Non-pigmented ciliary epithelial cell (primary cell): ENCODE measurements at places on chromosomes 7 and 10.
A peak's percentile ranks its signal among the peaks of the same experiment; 100 is the strongest.

- DNase-seq: no peak
These were observed 148.3 kb upstream of the TCF7L2 start for GRCh38 chr10:112801748-112802147.

GRCh38 chr10:126913316-126913715 lies 8.1 kb downstream of the DOCK1 start:
- DNase-seq: no peak

DNA sequence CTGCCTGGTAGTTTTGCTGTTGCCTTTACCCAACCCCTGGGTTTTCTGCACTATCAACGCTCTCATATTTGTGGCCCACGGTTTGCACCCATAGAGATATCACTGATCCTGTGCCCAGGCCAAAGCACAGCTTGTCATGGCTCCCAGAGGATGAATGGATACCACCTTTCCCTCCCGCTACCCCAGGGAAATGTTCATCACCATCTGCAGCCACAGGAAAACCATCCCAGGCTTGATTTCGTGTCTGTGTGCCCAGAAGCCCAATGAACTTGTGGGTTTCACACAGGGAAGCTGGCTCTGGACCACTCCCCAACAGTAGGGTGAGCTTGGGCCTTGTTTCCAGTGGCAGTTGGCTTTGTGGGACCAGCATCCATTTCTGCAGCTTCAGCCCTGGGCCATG lies 143.1 kb upstream of the GDF10 start:
- DNase-seq: no peak

DNA sequence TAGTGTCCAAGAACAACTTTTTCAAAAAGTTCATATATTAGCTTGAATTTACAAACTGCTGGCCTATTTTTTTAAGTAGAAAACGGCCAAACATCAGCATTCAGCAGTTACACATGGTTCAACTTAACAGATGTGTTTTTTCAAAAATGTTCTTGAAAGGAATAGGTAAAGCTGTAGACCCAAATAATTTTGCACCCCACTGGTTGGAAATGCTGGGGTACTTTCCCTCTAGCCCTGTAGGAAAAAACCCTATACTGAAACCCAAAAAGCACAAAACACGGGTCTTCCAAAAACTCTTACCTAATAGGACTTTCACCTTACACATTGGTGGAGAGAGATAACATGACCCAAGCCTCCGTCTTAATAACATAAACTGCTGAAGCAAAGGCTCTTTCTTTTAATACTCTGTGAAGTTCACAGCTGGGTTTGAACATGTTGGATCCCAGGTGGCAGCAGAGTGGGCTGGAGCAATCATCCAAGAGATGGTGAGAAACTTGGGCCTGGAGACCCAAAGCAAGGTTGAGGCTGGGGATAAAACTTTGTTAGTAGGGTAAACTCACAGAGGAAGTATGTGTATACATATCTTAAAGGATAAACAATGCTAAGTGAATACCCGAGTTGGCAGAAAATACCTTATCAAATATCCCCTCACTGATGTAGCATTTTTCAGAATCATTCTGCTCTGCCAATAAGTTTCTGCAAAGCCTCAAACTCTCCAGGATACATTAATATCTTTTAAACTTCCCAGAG lies 629 bp upstream of the DNAJC9 start:
- DNase-seq: no peak

GRCh38 chr10:107083388-107084009 lies 81.0 kb downstream of the SORCS1 start:
- DNase-seq: no peak

DNA sequence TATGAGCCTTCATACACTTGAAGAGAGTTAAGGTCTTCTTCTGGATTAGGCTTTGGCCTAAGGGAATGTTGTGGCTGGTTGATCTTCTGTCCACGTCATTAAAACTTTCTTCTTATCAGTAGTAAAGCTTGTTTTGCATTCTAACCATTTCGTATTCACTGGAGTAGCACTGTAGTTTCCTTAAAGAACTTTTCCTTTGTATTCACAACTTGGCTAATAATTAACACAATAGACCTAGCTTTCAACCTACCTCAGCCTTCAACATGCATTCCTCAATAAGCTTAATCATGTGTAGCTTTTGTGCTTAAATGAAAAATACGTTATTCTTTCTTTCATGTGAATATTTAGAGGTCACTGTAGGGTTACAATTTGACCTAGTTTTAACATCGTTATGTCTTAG lies 42.8 kb downstream of the AKR1C8 start:
- no peak for DNase-seq

GRCh38 chr7:45435131-45435530 lies 139.0 kb upstream of the ADCY1 start:
- DNase-seq: no peak

GRCh38 chr10:11424456-11425295 lies 186.8 kb downstream of the USP6NL start:
- DNase-seq: peak; percentile 13

DNA sequence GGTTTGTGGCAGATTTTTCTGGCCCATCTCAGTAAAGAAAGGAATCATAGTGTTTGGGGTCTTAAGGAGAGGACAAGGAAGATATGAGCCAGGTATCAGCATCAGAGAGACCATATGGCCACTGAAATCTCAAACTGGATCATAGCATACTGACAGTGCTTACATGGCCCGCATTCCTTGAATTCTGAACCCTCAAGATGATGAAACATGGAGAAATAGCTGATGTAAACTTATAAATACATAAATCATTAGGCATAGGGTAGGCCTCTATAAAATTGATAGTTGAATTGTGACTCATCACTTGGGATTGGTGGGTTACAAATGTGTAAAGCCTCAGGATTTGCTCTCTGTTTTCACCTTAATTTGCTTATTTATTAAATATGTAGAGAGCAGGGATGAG lies 688.5 kb downstream of the CNTNAP2 start:
- no peak for DNase-seq

GRCh38 chr7:22230238-22230637 lies 126.7 kb downstream of the RAPGEF5 start:
- no peak for DNase-seq

DNA sequence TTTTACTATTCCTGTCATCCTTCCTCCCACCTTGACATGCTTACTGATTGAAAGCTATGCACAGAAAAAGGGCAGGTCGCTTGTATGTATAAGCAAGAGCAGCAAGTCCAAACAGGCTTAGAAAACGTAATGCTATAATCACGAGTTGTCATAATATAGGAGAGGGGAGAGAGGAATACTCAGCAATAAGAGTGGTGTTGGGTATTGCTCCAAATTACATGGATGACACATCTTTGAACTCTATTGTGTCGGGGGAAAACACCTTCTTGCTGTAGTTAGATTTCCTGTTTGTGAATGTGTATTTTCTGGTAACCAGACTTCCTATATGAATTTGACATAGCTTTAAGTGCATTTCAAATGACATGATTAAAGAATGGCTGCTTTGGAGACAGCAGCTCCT lies 7.5 kb downstream of the MET start:
- no peak for DNase-seq

DNA sequence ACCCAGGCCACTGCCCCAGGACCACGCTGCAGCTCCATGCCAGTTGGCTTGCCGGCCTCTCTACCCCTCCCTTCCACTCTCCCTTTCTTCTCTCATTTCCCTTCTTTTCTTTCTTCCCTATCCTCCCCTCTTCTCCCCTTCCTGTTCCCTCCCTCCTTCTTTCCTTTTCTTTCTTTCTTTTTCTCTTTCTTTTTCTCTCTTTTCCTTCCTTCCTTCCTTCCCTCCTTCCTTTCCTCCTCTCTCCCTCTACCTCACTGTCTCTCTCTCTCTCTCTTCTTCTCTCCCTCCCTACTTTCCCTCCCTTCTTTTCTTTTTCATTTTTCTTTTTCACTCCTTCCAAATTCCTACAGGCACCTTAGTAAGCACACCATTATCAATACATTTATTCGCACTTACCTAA lies 30.3 kb upstream of the R3HCC1L start:
- no peak for DNase-seq

DNA sequence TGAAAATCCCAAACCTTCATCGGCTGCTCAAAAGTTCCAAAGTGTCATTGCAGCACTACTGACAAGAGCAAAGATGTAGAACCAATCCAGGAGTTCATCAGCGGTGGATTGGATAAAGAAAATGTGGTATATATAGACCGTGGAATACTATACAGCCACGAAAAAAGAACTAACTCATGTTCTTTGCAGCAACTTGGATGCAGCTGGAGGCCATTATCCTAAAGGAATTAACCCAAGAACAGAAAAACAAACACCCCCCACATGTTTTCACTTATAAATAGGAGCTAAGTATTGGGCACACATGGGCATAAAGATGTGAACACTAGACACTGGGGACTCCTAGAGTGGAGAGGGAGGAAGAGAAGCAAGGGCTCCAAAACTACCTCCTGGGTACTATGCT lies 31.6 kb downstream of the PHYH start:
- no peak for DNase-seq

GRCh38 chr10:33336582-33337325 lies 2.3 kb upstream of the NRP1 start:
- DNase-seq: no peak

- DNase-seq: no peak
These were observed 153.0 kb downstream of the ATE1 start for GRCh38 chr10:121774813-121775212.

DNA sequence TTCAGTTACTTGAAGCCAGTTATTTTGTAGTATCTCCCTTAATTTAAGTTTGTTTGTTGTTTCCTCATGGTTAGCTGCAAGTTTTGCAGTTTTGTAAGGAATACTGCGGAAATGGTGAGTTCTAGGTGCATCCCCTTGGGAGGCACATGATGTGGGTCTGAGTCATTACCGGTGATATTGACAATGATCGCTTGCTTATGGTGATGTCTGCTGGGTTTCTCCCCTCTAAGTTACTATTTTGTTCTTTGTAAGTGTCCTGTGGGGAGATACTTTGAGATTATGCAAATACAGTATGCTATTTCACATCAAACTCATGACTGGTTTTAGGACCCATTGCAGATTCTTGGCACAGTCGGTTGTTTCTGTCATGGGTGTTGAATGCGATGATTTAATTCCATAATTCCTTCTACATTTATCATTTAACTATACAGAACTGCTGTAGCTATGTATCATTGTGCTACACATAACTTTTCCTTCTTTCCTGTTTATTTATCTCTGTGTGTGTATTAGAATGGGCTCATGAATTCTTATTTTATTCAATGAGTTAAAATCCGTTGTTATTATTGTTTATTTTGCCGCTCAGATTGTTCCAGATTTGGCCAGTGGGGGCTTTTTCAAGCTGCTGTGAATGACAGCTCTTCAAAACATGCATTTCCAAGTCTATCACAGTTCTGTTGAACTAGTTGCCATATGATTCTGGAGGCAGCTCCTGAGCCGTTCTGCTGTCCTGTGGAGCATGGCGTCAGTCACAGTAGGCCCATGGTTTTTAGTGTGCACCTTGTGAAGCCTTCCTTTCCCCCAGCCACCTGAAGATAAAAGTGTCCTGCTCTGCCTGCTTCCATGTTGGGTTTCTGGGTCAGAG lies 18.4 kb downstream of the TSPAN14 start:
- DNase-seq: peak; percentile 62

- DNase-seq: no peak
These were observed 74.6 kb downstream of the ATRNL1 start for GRCh38 chr10:115167751-115168150.

DNA sequence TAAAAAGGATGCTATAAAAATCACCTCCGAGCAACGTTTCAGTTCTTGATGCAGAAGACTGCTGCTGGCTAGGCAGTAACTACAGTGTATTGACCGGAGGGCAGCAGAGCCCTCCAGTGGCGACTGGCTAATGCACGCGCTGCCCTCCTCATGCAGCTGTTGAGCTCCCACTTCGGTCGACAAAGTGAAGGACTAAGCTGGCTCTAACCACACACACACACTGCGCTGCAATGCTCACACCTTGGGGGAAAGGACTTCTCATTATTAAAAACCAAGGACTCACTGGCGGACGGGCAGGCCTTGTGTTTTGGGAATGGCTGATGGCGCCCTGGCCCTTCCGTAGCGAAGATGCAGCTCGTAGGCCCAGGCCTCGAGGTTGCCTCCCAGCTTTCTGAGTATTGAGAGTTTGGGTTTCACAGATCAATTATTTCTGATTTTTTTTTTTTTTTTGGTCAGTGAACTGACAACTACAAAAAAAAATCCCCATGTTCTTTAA lies 120.9 kb upstream of the DIP2C start:
- DNase-seq: no peak

GRCh38 chr10:6119962-6120361 lies 31.1 kb downstream of the RBM17 start:
- DNase-seq: no peak

DNA sequence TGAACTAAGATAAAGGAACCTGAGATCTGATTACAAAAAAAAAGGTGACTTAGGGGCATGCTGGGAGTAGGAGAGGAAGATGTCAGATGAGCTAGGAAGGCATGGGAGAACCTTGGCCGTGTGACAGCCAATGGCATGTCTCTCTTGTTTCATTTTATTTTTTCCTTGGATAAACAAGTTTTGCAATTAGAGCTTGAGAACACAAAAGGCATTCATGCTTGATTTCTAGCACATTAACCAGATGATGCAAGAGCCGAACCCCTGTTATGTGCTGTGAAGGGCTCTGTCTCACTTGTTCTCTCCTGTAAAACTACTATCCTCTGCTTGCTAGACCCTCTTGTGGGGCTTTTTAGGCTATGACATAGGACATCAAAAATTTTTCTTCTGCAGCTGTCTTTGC lies 134.3 kb upstream of the ASAH2 start:
- no peak for DNase-seq

- DNase-seq: no peak
These were observed 120.1 kb upstream of the PITRM1 start for GRCh38 chr10:3292636-3293035.

GRCh38 chr10:33307835-33308234 lies 26.6 kb downstream of the NRP1 start:
- no peak for DNase-seq

GRCh38 chr10:11237571-11237970 lies 219.9 kb downstream of the CELF2 start:
- no peak for DNase-seq

GRCh38 chr7:158751199-158751598 lies 46.6 kb upstream of the NCAPG2 start:
- no peak for DNase-seq

GRCh38 chr7:94300176-94300835 lies 94.4 kb upstream of the COL1A2 start:
- no peak for DNase-seq

- DNase-seq: no peak
These were observed 94.2 kb downstream of the MICALL2 start for GRCh38 chr7:1364906-1365570.

- DNase-seq: no peak
These were observed 14.9 kb upstream of the SRGN start for GRCh38 chr10:69073026-69073425.

- DNase-seq: no peak
These were observed 186.7 kb downstream of the PCLO start for GRCh38 chr7:82975811-82976468.

GRCh38 chr7:7709291-7709690 lies 9.1 kb downstream of the RPA3 start:
- no peak for DNase-seq

GRCh38 chr10:8321990-8322389 lies 267.5 kb downstream of the GATA3 start:
- no peak for DNase-seq
